ENCODE measurements at places on chromosomes 6 and 20.
A peak's percentile ranks its signal among the peaks of the same experiment; 100 is the strongest.

DNA sequence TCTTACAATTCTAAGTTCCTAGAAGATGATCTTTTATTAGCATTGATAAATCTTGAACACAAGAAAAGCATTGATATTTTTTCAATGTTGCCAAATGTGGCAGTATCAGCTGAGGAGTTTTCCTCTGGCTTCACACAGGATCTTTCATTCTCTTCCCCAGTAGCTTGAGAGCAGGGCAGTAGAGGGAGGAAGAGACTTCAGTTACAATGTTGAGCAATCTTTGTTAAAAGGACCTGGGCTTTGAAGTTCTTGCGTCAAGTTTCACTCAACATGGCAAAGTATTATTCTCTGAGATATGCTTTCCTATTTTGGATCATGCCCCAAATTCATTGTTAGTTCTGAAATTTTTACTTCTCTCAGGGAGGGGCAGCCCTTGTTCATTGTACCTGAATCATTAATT, 238.0 kb downstream of the COL12A1 start:
- DNase-seq, result no peak

DNA sequence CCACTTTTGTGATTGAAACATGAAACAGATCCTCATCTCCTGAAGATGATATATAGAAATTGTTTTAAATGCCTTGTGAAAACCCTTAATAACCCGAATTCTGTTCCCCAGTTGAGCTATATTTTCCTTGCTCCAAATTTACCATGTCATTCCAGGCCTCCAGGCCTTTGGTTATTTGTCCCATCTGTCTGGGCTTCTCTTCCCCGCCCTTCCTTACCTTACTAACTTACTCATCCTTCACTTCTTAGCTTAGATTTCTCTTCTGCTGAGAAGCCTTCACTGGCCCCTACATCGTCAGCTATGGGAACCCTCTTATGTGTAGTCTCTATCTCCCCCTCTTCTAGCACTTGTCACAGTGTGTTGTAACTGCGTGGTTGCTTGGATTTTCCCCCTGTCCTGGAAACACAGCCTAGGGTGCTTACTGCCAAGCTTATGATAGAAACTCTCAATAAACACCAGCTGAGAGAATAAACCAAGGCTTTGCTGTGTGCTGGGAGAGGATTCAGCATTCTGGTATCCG, 68.6 kb downstream of the SGK1 start:
- DNase-seq, result no peak

DNA sequence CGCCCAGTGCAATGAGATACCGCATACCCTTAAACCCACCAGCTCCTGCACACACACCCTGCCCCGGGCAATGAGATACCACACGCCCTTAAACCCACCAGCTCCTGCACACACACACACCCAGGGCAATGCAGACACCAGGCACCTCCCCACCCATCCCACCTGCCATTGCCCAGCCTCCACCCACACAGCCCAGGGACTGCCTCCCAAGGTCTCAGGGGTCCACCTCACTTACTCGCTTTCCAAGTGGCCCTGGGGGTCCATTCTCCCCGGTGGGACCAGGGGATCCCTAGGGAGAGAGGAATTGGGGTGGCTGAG, 24.0 kb downstream of the COL11A2 start:
- DNase-seq, result no peak

GRCh38 chr20:47508278-47508677, 6.6 kb downstream of the NCOA3 start:
- DNase-seq, result no peak

GRCh38 chr6:67265996-67266921, 1368.8 kb upstream of the ADGRB3 start:
- no peak for DNase-seq

GRCh38 chr6:163288915-163289314, 125.6 kb upstream of the QKI start:
- DNase-seq, result no peak

GRCh38 chr6:137715589-137716045, 151.4 kb upstream of the TNFAIP3 start:
- DNase-seq, result no peak

GRCh38 chr20:4406627-4407026, 315.1 kb upstream of the PRND start:
- peak; percentile 28 for DNase-seq

- DNase-seq, result no peak
Observed at GRCh38 chr6:139148557-139149235, 13.8 kb downstream of the HECA start.

GRCh38 chr6:1470040-1470439, 80.7 kb downstream of the FOXF2 start:
- no peak for DNase-seq

GRCh38 chr20:7505152-7505834, 435.0 kb downstream of the HAO1 start:
- DNase-seq, result no peak

GRCh38 chr6:170127151-170127550, 163.7 kb downstream of the DLL1 start:
- DNase-seq, result no peak

DNA sequence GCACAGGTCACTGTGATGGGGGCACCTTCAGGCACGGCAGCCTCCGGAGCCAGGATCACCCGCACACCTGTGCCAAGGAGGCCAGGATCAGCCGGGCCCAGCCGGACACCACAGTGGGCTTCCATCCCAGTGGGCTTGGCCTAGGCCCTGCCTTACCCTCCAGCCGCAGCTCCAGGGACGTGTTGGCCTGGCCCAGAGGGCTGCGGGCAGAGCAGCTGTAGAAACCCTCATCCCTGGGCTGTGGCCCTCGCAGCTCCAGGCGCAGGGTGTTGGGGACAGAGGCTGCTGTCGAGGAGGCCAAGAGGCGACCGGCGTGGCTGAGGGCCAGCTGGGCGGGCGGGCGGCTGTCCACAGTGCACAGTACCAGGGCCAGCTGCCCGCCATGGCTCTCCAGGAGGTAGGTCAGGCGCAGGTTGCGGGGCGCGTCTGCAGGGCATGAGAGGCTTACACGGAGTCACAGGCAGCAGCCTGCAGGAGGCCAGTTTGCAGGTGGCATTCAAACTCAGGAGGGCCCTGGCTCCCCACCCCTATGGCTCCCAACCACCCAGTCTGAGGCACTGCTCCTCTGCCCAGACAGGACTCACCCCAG, 11.0 kb upstream of the ADAM33 start:
- DNase-seq, result no peak

GRCh38 chr6:97586344-97586743, 303.3 kb upstream of the MMS22L start:
- DNase-seq, result no peak

- peak; percentile 77 for DNase-seq
Observed at GRCh38 chr20:39862470-39862891, 826.6 kb downstream of the MAFB start.

- no peak for DNase-seq
Observed at GRCh38 chr6:40183902-40184301, 249.6 kb upstream of the MOCS1 start.

DNA sequence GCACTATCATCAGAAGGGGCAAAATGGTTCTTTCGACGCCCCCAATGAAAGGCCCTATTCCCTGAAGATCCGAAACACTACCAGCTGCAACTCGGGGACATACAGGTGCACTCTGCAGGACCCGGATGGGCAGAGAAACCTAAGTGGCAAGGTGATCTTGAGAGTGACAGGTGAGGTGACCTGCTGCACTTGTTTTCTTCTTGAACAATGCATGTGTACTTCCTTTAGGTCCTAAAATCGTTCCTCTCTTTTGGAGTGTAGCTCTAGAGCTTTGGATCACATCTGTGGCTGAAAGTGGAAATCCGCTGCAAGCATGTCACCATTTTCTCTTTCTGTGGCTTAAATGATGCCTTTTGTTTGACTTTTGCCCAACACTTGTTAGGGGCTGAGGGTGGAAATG, 14.0 kb downstream of the CD83 start:
- no peak for DNase-seq

DNA sequence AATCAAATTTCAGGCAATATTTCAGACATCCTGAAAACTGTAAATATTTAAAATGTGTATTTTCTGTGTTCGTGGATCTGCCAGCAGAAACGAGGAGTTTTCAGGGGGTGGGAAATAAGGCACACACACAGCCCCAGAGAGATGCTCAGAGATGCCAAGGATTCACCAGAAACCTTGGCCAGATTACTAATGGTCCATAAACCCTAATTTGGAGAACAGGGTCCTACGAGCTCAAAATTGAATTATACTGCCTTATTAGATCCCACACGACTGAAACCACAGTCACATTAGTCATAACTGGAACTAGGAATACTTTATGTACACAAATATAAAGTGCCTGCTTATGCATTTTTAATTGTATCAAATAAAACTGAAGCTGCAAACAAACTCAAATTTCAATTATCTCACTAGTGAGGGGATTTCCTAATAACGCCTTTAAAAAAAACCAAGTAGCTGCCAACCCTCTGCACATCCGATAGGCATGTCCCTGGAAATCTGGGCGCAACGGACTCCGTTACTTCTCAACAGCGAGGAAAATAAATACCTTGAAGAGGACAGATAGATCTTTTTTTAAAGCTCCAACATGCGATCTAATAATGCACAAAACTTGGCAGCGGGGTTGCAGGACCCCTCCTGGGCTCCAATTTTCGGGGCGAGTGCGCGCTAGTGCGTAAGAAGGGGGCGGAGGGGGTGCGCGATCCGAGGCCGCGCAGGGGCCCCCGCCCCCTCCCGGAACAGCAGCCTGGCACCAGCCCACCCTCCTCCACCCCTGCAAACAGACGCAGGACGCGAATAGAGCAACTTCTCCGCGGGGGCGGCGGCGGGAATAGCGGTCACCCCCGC, 897 bp downstream of the CHD6 start:
- DNase-seq, result no peak

DNA sequence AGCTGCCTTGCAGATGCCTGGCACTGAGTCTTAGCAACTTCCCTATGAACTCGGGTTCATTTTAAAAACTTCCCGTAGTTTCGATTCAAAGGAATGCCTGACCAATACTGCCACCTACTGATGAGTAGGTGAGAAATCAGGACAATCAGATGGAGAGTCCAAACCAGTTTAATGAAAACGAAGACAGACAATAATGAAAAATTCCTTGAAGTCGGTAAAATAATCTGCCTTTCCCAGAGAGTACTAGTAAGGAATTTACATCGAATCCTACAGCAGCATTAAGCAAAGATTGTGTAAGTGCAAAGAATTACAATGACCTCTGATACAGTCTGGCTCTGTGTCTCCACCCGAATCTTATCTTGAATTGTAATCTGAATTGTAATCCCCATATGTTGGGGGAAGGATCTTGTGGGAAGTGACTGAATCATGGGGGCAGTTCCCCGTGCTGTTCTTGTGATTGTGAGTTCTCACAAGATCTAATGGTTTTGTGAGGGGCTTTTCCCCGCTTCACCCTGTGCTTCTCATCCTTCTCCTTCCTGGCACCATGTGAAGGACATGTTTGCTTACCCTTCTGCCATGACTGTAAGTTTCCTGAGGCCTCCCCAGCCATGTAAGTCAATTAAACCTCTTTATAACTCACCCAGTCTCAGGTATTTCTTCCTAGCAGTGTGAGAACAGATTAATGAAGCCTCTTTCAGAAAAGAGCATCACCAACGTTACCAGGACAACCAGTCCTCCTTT, 134.4 kb downstream of the ARHGAP18 start:
- DNase-seq, result peak; percentile 60

DNA sequence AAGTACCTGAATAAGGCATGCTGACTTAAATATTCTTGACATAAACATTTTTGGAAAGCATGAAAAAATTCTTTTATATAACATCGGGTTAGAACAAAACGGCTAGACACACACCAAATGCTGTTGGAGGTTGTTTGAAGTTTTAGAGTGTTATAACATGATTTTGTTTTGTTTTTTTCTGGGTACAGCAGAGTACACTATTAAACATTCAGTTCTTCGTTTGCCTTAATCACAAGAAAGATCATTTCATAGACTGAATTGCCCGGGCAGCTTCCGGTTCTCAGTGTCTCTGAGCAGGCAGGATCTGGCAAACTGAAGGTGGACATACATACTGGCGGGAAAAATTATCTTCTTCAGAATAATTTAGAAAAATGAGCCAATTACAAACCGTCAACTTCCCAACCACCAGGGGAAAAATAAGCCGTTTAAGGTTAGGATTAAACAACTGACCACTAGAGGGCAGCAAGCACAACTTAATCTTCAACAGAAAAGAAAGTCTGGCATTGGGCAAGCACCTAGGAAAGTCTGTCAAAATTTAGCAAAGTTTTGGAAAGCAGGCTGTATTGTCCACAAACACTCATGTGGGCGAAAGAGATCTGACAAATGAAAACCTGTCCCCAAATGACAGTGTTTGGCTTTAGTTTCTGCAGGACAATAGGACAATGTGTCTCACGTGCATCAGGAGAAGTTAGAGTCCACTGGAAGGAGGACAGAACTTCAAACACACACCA, 15.0 kb downstream of the ZNF217 start:
- peak; percentile 88 for DNase-seq

DNA sequence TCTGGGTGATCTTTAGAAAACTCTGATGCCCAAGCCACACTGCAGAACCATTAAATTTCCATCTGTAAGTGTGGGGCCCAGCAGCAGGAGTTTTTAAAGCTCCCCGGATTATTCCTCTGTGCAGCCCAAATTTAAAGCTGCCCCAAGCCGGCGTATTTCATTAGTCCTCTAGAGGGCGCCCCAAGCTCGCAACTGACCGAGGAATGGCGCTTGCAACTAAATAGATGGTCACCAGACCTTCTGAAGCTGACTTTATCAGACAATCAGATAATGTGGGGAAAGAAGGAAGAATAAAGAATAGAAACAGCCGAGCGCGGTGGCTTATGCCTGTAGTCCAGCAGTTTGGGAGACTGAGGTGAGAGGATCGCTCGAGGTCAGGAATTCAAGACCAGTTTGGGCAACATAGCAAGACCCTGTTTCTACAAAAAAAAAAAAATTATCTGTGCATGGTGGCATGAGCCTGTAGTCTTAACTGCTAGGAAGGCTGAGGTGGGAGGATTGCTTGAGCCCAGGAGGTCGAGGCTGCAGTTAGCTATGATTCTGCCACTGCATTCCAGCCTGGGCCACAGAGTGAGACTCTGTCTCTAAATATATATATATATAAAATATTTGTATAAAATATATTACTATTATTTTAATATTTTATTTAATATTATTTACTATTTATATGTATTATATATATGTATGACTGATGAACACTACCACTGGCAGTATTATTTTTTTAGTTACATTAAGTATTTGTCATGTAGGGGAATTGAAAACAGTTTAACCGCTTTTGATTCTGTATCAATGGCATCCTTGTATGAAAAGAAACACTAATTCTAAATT, 56.0 kb downstream of the OTOR start:
- peak; percentile 17 for DNase-seq

- no peak for DNase-seq
Observed at GRCh38 chr20:48126227-48126740, 341.0 kb upstream of the SULF2 start.

GRCh38 chr6:123659960-123660748, 23.4 kb upstream of the TRDN start:
- DNase-seq, result no peak
